ENCODE measurements at places on chromosomes 12 and 14.
A peak's percentile ranks its signal among the peaks of the same experiment; 100 is the strongest.

DNA sequence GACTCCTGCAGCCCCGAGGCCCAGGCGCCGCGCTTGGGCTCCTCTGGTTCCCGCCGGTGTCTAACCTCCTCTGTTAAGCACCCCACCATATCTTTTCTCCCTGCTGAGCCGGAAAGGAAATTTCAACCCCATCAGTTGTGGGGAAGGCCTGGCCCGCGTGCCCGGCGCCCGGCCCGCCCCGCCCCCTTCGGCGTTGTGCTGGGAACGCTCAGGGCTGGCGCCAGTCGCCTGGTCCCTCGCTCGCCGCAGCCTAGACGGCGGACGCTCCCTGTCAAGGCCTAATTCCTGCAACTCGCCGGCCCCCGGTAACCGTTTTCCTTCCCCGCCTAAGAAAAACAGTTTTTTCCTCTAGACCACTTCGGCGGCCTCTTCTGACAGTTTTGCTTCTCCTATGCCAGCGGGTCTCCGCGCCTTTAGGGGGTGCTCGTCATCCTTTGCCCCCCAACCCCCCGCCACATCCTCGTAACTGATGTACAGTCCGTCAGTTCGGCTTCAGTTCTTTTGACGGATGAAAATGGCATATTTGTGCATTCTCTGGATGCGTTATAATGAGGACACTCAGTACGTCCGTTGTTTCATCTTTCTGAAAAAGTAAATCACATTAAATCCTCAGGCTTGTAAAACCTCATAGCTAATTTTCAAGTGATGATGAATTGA, 506 bp upstream of the NAP1L1 start:
- no peak for DNase-seq

DNA sequence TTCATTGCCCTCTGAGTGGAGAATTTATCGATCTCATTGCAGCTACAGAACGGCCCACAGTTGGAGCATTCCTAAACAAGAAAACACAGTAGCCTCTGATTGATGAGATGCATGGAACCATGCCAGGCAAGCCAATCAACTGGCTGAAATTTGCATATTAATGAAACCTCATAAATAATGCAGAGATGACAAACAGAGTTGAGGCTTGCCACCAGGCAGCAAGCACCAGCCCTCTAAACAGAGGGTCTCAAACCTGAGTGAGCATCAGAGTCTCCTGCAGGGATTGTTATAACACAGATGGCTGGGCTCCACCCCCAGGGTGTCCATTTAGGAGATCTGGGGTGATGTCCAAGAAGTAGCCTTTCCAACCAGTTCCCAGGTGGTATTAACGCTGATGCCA, 60.9 kb upstream of the CMKLR1 start:
- no peak for DNase-seq

DNA sequence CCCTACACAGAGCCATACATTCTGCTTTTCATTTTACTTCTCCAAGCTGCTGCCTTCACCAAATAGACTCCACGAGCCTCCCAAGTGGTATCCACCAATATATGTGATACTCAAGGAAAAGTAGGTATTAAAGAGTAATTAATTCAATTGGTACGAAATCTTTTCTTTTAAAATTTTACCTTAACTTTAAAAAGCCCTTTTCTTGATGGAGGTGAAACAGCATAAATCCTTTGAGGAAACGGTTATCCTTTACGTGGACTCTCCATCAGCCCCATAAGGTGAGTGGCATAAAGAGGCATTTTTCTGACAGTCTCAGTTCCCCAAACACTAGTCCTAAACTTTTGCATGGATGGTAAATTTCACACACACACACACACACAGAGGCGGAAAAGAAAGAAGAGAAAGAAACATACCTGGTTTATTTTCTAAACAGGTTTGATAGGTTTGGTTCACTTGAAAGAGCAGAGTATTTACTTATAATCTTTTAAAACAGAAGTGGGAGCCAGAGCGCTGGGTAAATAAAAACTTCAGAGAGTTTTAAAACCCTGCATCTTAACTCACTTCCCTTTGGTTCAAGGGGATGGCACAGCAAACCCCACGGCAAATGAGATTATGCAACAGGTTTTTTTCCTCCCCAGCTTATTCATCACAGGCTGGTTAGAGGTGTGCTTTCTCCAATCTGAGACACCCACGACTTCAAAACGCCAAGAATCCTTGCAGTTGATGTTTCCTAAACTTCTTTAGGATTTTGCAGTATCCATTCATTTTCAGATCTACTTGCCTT, 1.9 kb downstream of the DUSP16 start:
- DNase-seq: peak; percentile 85

- no peak for DNase-seq
These were observed 58.1 kb downstream of the KCTD10 start for GRCh38 chr12:109418848-109419480.

GRCh38 chr12:109783965-109784244, 49.3 kb downstream of the TRPV4 start:
- DNase-seq: no peak

DNA sequence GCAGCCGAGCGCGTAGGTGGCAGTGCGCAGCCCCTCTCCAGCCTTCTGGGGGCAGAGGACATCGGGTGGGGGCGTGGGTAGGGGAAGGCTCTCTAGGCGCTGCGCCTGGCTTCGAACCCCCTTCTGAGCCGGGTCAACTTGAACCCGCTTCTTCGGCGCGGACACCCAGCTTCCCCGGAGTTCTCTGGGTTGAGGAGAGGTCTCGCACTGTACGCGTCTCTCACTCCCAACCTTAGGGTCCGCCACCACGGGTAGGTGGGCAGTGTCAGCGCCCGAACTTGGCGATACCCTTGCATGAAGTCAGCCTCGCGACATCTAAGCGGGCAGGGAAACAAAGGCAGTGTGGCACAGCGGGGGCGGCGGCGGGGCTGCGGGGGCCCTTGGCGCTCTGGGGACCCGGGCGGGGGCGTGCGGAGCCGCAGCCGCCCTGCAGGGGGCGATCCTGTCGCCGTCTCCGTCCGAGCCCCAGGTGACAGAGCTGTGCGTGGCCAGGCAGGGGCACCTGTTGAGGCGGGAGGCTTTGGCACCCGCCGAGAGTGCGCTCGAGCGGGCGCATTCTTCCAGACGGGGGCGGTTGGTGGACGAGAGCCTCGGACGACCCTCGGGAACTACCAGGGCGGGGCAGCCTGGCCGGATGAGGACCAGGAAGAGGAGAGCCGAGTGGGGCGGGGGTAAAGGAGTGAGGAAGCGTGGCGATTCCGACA, 1.1 kb downstream of the GALNT16 start:
- DNase-seq: peak; percentile 32

- no peak for DNase-seq
These were observed 12.2 kb downstream of the CLMN start for GRCh38 chr14:95307402-95308041.

- peak; percentile 17 for DNase-seq
These were observed 249.7 kb downstream of the FOXG1 start for GRCh38 chr14:29016050-29016900.

DNA sequence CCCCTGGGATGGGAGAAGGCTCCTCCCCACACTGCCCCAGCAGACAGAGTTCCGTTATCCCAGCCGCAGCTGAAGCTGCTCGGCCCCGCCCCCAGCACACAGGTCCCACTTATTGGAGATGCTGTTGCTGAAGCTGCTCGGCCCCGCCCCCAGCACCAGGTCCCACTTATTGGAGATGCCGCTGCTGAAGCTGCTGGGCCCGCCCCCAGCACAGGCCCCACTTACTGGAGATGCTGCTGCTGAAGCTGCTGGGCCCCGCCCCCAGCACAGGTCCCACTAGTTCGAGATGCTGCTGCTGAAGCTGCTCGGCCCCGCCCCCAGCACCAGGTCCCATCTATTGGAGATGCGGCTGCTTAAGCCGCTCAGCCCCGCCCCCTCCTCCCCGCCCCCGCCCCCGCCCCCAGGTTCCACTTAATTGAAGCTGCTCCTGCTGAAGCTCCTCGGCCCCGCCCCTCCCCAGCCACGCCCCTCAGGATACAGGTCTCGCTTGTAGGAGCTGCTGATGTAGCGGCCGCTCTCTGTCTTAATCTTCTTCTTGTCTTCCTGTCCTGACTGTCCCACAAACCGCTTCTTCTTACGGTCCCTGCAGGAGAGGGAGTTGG, 12.0 kb downstream of the CFAP73 start:
- DNase-seq: peak; percentile 43

- DNase-seq: no peak
These were observed 3.6 kb upstream of the ARPC3 start for GRCh38 chr12:110453569-110454296.

DNA sequence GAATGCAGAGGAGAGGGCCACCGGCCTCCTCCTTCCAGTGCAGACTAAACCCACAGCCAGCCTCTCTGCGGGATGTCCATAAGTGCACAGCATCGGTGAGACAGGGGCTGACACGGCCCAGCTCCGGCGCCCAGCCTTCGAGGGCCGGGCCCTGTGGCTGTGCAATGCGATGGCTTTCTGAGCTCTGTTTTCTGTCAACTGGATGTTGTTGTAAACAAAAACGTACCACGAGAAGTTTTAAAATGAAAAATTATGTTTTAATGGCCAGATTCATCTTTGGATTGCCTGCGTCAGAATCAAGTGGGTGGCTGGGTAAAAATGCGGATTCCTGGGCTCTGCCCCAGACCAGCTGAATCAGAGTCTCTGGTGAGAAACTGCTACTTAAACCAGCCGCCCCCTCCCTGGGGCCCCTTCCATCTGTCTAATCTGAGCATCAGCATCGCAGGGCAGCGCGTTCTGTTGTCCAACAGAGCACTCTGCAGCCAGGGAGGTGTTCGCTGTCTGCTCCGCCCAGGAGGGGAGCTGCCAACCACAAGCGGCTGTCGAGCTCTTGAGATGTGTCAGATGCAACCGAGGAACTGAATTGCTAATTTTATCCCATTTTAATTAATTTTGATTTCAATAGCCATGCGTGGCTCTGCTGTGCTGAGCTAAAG, 133.4 kb downstream of the RFLNA start:
- DNase-seq: peak; percentile 6

DNA sequence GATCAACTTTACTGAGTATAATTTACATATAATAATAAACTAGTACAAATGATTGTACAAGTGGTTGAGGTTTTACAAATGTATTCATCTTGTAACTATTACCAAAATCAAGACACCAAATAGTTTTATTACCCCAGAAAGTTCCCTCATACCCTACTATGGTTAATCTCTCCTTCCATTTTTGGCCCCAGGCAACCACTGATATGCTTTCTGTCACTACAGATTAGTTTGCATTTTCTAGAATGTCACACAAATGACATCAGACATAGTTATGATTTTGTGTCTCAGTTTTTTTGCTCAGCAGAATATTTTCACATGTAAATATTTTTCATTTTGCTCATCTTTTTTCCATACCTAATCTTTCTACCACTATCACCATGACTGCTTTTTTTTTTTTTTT, 49.1 kb downstream of the TMX1 start:
- peak; percentile 20 for DNase-seq

GRCh38 chr12:75623631-75624154, 112.3 kb upstream of the KRR1 start:
- DNase-seq: no peak

GRCh38 chr14:100836941-100837804, 11.3 kb downstream of the MEG3 start:
- no peak for DNase-seq

- DNase-seq: no peak
These were observed 91.0 kb downstream of the TTLL5 start for GRCh38 chr14:75752086-75752485.

DNA sequence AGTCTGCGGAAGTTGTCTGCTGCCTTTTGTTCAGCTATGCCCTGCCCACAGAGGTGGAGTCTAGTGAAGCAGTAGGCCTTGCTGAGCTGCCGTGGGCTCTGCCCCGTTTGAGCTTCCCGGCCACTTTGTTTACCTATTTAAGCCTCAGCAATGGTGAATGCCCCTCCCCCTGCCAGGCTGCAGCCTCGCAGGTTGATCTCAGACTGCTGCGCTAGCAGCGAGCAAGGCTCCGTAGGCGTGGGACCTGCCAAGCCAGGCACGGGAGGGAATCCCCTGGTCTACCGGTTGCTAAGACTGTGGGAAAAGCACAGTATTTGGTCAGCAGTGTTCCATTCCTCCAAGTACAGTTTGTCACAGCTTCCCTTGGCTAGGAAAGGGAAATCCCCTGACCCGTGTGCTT, 143.6 kb downstream of the DYRK2 start:
- no peak for DNase-seq

- no peak for DNase-seq
These were observed 111.1 kb downstream of the KITLG start for GRCh38 chr12:88469154-88469553.

- no peak for DNase-seq
These were observed 767 bp upstream of the KCNMB4 start for GRCh38 chr12:70365398-70365647.

DNA sequence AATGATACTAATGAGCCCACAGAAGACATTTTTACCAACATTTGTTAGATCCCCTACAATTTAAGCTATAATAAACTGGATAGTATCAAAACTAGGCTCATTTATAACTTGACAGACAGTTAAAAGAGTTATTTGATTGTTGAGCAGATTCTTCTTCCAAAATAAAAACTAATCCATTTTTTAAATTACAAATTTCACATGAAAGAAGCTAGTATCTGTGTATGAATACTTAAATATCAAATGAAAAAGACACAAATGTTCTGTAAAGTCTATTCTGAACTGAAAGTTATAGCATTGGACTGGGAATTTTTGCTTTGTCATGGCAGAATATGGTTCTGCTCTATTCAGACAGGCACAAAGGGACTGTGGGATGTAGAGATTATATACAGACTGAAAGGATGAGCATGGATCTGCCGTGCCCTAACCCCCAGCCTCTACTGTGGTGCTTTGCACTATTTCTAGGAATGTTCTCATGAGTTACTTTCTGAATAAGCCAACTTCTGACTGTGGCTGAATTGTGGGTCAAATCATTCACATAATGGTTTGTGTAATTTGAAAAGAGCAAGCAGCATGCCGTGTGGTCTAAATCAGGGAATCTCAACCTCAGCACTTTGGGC, 352.7 kb downstream of the KCNH5 start:
- no peak for DNase-seq

GRCh38 chr14:93009471-93010129, 86.7 kb downstream of the CHGA start:
- no peak for DNase-seq

DNA sequence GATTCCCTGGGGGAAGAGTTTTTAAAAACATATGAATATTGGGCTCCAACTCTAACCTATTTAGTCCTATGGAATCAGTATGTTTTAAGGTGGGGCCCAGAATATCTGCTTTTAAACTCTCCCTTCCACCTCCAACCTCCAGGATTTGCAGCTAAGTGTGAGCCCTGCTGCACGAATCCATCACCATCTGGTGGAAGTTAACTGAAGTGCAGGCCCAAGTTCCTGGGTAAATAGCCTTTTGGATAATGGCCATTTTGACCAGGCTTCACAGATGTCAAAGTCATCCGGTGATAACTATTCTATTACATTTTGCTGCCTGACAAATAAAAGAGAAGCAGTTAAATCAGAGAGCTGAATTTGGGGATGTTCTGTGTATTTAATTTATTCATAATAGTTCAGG, 58.1 kb upstream of the RMST start:
- peak; percentile 9 for DNase-seq

GRCh38 chr14:28461389-28461788, 305.2 kb upstream of the FOXG1 start:
- no peak for DNase-seq

- no peak for DNase-seq
These were observed 48.2 kb upstream of the DYNC1H1 start for GRCh38 chr14:101915871-101916815.

- peak; percentile 45 for DNase-seq
These were observed 22.3 kb downstream of the PLEKHG3 start for GRCh38 chr14:64726585-64726890.

Data from activated CD4-positive, alpha-beta T cell treated with anti-CD3 and anti-CD28 coated beads, Interleukin-2, amount 50 U/mL, for 16 hours (primary cell).